Memory B cell (primary cell): ENCODE measurements at places on chromosomes 2 and 18.

GRCh38 chr2:226802573-226802972 is 3.0 kb upstream of the IRS1 start:
- DNase-seq, result peak; percentile 66

DNA sequence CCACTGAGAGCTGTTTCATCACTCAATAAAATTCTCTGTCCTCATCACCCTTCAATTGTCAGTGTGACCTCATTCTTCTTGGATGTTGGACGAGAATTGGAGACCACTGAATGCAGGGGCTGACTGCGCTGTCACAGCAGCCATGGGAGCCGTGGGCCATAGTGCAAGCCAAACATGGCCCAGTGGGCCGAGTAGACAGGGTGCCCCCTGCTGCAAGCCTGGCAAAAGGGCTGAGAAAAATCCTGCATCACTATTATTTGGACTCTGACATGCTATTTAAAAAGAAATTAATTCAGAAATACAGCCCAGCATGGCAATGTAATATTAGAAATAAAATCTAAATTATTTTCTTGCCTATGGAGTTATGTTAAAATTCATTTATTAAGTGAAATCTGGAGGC is 67.8 kb upstream of the FAM98A start:
- DNase-seq, result no peak

GRCh38 chr2:235533616-235534385 is 40.0 kb downstream of the AGAP1 start:
- DNase-seq, result no peak

DNA sequence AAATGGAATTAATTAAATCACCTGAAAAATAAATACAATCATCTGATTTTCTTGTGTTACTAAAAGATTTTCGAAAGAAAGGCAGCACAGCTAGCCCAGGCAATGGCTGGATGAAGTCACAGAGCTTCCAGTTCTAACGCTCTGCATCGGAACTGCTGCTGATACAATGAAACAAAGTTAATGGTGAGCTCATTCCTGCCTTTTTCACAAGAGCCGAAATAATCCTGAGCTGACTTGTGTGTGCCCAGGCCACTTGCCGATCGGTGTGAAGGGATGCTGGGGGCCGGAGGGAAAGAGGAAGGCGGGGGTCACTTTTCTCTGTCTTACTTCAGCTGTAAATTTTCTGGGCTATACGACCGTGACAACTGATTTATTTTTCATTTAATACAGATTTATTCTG is 149.5 kb downstream of the INO80D start:
- no peak for DNase-seq

GRCh38 chr2:31324016-31324633 is 90.2 kb downstream of the EHD3 start:
- no peak for DNase-seq

- DNase-seq, result no peak
Observed at GRCh38 chr2:202169131-202169530, 69.3 kb downstream of the SUMO1 start.

DNA sequence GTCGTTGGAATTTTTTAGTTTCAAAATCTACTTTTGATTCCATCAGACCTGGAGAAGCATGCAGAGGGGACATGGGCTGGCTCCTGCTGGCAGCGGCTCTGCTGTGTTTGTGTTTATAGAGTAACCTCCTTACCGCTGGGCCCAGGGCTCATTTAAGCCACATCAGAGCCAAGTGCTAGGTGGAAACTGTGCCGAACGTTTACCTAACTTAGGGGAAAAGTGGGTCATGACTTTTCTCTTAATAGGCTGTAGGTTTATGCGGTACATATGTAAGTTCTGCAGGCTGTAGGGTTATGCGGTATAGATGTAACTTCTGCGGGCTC is 17.7 kb downstream of the CNDP2 start:
- DNase-seq, result no peak

DNA sequence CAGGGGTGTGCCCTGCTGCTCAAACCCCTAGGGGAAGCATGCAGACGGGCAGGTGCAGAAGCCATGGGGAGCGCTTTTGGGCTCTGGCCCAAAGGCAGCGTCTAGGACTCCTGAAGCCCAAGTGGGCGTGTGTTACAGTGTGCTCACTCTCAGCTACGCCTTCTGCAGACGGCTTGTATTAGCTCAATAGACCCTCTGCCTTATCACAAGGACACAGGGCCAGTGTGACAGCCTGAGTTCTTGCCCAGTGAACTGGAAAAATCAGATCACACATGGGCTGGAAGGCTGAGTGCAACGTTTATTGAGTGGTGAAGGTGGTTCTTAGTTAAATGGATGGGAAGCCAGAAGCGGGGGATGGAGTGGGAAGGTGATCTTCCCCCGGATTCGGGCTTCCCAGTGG is 210.9 kb downstream of the CDH20 start:
- DNase-seq, result no peak

DNA sequence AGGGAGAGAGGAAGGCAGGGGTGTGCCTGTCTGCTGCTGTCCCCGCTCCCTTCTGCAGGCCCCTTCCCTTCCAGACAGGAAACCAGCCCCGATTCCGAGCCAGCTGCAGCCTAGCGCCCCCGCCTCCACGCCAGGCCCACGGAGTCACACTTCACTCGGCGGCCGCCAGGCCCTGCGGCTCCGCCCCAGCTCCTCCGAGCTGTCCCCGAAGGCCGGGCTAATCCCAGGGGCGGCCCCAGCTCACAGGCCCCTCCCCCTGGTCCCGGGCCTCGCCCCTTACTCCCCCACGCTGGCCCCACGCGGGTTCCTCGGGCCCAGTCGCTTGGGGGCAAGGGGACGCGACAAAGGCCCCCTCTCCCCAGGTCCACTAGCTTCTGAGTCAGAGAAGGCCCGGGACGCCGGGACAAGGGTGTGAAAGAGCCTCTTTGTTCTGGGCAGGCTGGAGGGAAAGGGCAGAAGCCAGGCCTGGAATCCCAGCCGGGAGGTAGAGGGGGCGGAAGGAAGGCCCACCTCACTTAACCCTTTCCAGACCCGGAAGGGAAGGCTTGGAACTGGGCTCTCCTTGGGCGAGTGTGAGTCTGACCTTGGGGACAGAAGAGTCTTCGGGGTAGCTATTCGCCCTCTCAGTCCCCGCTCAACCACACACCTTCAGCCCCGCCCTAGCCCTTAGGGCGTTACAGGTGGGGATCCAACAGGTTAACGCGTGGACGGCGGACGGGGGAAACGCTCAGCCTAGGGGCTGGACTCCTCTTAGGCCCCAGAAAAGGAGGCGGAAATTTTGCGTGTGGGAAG is 1.2 kb downstream of the RTKN start:
- DNase-seq, result peak; percentile 64
